ENCODE measurements at places on chromosomes 7 and 10.

- no peaks in the 10 kb centered on the region for H3K4me1 ChIP-seq
- no peaks in the 10 kb centered on the region for H3K36me3 ChIP-seq
- DNase-seq: no peak
- H3K27me3 ChIP-seq: no peaks in the 10 kb centered on the region
- H3K4me3 ChIP-seq: no peak overlapping the region
Measured at GRCh38 chr7:71766016-71766415, 634.1 kb downstream of the GALNT17 start.

DNA sequence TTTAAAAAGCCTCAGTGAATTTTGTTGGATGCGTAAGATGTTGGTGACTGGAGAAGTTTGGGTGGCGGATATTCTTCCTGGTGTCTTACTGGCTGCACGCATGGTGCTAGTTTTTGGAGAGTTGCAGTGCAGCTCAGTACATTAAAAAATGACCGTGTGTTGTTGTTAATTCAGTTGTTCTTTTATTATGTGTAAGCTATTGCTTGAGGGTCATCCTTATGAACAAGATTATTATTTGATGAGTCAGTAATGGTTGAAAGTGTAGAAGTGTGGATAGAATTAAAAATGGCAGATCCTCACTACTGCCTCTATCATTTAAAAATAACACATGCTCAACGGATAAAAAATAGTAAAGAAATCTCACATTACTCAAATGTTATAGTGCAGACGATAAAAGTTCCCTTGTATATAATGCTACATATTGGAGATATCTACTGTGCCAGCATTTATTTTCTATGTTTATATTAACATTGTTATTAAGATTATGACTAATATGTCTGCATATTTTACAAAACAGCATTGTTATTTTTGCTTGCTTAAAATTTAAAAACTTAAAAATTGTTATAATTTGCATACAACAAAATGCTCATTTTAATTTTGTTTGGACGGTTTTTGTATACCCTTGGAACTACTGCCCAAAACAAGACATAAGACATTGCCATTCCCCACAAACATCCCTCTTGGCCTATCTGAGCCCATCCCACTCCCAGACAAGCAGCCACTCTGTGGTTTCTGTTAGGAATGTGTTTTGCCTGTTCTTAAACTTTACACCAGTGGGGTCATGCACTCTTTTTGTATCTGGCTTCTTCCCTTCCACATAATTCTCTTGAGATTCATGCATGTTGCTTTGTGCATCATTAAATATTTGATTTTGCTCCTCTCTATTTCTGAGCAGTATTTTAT is 142.0 kb downstream of the DOCK1 start:
- no peak for DNase-seq
- no peaks in the 10 kb centered on the region for H3K4me1 ChIP-seq
- no peak overlapping the region for H3K27ac ChIP-seq
- no peak overlapping the region for H3K4me3 ChIP-seq
- H3K36me3 ChIP-seq: no peaks in the 10 kb centered on the region

GRCh38 chr10:48500771-48501170 is 104.1 kb downstream of the ARHGAP22 start:
- peaks cover 23% of the 10 kb centered on the region for H3K4me1 ChIP-seq
- peak overlapping the region; percentile 0 for H3K27ac ChIP-seq
- DNase-seq: no peak
- H3K4me3 ChIP-seq: no peak overlapping the region
- peaks cover 13% of the 10 kb centered on the region for H3K27me3 ChIP-seq

DNA sequence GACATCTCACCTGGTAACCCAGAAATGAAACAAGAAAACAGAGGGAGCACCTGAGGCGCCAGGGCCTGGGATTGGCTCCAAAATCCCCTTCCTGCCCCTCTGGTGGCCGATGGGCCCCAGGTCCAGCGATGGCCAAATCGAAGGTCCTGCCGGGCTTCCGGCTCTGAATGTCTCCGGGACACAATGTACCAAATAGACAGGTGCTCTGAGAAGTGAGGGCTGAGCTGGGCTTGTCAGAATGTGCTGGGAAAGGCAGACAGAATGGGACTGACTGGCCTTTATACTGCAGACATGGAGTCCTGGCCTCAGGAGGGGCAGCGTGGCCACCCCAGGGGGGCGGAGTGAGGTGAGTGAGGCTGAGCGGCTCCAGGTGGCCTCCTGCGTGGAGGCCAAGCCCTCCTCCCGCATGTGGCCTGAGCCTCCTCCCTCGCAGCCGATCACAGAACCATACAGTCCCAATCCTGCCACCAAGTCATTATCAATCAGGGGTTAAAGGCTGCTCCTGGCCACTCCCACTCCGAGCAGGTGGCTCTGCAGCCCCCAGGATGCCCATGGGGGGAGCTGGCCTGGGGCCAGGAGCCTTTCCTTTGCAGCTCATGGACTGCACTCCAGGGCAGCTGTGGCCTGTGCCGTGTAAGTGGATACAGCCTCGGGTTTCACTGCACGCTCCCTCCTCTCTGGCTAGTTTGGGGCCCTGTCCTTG is 185.5 kb downstream of the ADARB2 start:
- DNase-seq: no peak
- no peak overlapping the region for H3K4me3 ChIP-seq
- no peak overlapping the region for H3K27ac ChIP-seq
- H3K36me3 ChIP-seq: peaks cover 7% of the 10 kb centered on the region

GRCh38 chr10:19572056-19572455 is 244.2 kb upstream of the PLXDC2 start:
- H3K4me3 ChIP-seq: no peak overlapping the region
- DNase-seq: no peak
- no peak overlapping the region for H3K27ac ChIP-seq
- no peaks in the 10 kb centered on the region for H3K27me3 ChIP-seq
- no peaks in the 10 kb centered on the region for H3K36me3 ChIP-seq

DNA sequence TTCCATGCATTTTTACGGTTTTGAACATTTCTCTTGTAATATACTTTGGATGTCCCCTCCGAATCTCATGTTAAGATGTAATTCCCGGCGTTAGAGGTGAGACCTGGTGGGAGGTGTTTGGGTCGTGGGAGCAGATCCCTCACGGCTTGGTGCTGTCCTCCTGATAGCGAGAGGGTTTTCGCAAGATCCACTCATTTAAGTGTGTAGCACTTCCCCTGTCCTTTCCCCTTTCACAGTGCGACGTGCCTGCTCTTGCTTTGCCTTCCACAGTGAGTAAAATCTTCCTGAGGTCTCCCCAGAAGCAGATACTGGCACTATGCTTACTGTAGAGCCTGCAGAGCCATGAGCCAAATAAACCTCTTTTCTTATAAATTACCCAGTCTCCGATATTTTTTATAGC is 6.6 kb downstream of the GPR141 start:
- no peak for DNase-seq
- H3K27me3 ChIP-seq: peaks cover 67% of the 10 kb centered on the region
- H3K4me1 ChIP-seq: peaks cover 4% of the 10 kb centered on the region
- no peak overlapping the region for H3K4me3 ChIP-seq
- H3K36me3 ChIP-seq: no peaks in the 10 kb centered on the region

DNA sequence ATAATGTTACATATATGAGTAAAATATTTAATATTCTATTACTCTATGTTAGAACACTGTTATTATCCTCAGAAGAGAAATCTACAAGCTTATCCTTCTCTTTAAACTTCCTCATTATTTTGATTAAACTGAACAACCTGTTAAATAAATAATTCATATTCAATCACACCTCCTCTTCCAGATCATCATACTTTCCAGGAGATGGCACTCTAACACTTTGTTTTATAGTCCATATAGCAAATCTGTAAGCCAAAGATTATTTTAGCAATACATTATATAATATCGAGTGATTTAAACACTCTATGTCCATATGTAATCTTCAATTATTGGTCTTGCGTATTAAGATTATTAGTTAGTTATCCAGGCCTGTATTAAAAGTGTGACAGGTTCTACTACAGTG is 694.1 kb downstream of the ANKRD7 start:
- no peak for DNase-seq
- no peak overlapping the region for H3K4me3 ChIP-seq
- H3K27me3 ChIP-seq: no peaks in the 10 kb centered on the region
- no peak overlapping the region for H3K27ac ChIP-seq

DNA sequence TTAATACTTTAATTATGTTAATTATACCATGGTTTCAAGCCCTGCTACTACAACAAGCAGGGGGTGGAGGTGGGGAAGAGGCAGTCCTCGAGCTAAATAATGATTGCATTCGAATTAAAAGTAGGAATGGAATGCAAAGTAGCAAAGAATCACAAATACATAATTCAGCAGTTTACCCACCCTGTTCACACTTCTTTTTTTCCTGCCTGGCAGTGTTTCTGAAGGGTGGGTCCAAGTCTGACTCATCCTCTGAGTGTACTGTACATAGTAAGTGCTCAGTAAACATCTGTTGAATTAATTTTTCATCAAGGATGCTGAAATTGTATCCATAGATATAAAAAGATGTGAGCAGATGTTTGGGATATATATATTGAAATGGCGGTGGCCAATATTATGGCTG is 778.8 kb downstream of the LRMDA start:
- no peaks in the 10 kb centered on the region for H3K36me3 ChIP-seq
- no peaks in the 10 kb centered on the region for H3K27me3 ChIP-seq
- DNase-seq: no peak
- no peaks in the 10 kb centered on the region for H3K4me1 ChIP-seq
- H3K27ac ChIP-seq: no peak overlapping the region
- H3K4me3 ChIP-seq: no peak overlapping the region

- H3K4me3 ChIP-seq: no peak overlapping the region
- H3K36me3 ChIP-seq: peaks cover 8% of the 10 kb centered on the region
- no peaks in the 10 kb centered on the region for H3K27me3 ChIP-seq
Measured at GRCh38 chr7:123715198-123715597, 33.6 kb downstream of the WASL start.

DNA sequence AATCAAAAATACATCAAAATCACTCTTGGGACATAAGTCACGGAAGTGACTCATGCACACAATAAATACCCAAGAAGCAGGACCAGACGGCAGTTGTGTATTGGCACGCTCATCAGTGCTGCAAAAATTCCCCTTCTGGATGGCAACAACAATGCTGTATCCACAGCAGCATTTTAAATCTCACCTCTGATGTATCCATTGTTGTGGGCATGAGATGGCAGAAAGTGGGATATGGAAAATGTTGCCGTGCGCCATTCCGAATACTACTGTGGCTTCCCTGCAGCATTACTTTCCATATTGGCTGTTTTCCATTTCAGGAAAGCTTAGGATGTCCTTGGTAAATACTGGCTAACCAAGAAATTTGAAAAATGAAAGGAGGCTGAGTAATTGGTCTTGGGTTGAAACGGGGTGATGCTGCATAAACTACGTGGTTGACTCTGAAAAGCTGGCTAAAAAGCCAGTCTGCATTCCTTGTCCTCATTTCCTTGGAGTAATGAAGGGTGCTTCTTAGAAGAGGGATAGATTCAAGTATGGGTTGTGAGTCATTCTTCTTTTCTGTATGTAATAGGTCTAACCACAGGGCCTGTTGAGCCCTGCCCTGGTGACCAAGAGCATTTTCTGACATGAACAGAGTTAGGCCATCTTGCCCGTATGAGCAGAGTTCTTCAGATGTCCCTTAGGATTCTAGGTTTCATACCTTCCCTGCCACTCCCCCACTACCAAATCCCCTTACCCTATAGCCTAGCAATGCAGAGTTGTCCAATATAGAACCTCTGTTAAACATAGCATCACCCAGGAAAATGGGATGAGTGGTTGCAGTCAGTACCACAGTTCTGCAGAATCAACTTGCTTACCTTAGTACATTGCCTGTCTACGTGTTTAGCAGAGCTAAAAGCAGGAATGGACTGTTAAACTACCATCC is 36.3 kb upstream of the TOMM7 start:
- no peak overlapping the region for H3K4me3 ChIP-seq
- no peak for DNase-seq
- peaks cover 59% of the 10 kb centered on the region for H3K36me3 ChIP-seq
- H3K4me1 ChIP-seq: peaks cover 30% of the 10 kb centered on the region

DNA sequence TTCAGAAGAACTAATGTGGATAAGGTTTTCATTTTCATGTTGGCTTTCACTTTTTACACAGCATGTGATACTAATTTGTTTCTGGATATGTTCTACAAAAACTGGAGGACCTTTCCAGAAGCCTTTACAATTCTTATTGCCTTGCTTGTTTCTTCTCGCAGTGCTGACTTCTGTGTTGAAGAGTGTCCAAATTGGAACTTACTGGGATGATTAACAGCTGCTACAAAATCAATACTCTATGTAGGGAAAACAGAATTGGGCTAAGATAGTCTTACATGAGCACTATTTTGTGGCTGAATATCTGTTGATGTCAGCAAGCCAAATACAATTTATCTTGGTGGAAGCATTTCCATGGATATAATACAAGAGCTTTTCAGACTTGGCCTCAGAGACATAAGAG is 351.2 kb downstream of the DGKB start:
- H3K27me3 ChIP-seq: no peaks in the 10 kb centered on the region
- no peaks in the 10 kb centered on the region for H3K36me3 ChIP-seq
- DNase-seq: no peak
- H3K27ac ChIP-seq: no peak overlapping the region

DNA sequence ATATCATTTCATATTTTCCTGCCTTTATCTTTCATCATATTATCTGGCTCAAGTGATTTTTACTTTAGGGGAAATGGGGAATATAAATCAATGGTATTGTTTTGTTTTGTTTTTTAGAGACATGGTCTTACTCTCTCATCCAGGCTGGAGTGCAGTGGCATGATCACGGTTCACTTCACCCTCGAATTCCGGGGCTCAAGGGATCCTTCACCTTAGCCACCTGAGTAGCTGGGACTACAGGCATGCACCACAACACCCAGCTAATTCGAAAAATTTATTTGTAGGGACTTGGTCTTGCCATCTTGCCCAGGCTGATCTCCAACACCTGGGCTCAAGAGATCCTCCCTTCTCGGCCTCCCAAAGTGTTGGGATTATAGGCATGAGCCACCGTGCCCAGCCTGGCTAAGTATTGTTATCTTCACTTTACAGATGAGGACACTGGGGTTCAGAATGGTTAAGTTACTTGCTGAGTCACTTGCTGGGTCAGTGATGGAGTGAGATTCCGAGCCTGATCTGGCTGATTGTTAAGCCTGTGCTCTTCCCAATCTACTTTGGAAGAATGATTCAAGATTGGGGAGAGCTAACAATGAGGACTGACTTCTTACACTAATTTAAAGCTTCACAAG is 3.7 kb upstream of the SLC16A9 start:
- no peak overlapping the region for H3K4me3 ChIP-seq
- no peak for DNase-seq
- no peak overlapping the region for H3K27ac ChIP-seq
- H3K4me1 ChIP-seq: peaks cover 13% of the 10 kb centered on the region
- no peaks in the 10 kb centered on the region for H3K36me3 ChIP-seq

GRCh38 chr7:101164071-101164840 is 1.1 kb downstream of the VGF start:
- peak overlapping the region; percentile 84 for H3K4me3 ChIP-seq
- DNase-seq: no peak
- peaks cover 66% of the 10 kb centered on the region for H3K4me1 ChIP-seq
- peaks cover 16% of the 10 kb centered on the region for H3K36me3 ChIP-seq
- peaks cover 54% of the 10 kb centered on the region for H3K27me3 ChIP-seq

- peaks cover 6% of the 10 kb centered on the region for H3K36me3 ChIP-seq
- no peak overlapping the region for H3K4me3 ChIP-seq
- DNase-seq: no peak
- no peaks in the 10 kb centered on the region for H3K4me1 ChIP-seq
Measured at GRCh38 chr7:151539088-151539671, 19.5 kb upstream of the RHEB start.
